GM12892 (cell line): ENCODE measurements at places on chromosomes 2 and 18.

DNA sequence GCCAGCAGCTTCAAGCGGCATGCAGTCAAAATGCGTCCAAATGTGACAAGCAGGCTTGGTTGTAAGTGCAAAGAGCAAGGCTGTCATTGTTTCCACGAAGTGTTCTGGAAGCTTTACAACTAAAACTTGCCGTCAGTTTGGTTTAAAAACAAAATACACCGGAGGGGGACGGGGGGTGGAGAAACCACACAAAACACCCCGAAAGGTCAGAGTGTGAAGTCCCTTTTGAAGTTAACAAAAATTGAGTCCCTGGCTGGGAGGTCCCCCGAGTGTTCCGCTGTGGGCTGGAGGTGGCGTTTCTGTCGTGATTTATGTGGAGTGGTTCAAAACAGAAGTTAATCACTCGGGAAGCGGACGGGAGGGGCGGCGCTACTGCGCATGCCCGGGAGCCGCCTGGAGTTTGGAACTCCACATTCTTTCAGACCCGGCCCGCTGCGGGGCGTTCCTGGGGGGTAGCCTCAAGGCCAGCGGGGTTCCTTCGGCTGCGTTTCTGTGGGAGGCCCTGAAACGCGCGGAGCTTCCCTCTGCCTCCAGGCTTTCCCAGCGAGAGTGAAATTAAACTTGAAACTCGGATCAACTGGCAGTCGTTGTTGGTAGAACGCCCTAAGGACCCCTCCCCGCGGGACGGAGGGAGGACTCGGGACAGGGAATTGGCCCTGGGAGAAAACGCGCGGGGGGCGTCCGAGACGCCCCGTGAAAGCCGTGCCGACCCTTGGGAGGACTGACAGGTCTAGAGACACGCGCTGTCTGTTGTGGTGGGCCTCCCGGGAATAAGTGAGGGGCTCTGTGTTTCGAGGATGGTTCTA lies 1.4 kb downstream of the TGIF1 start:
- no peak for DNase-seq

DNA sequence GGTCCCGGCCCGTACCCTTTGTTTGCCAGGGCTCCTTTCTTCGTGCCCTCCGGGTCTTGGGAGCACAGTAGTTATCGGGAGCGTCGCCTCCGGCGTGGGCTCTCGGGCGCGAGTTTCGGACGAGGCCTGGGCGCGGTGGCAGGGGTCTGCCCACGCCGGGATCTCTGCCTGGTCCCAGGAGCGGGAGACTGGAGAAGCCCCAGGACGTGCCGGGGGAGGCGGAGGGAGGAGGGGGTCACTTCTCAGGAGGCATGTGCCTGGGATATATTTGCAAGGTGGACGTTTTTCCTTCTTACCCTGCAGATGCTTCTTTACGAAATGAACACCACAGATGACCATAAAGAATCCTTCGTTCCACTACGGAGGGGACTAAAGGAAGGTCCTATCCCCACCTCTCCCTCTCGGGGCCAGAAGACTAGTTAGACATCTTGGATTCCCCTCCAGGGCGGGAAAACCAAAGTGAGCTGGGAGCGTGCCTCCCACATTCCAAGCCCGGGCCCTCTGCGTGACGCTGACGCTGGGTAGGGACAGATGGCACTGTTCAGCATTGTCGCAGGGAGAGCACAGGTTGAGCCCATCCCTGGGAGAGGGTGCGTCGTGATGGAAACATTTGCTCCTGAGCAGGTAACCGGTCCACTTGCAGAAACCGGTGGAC lies 483 bp upstream of the FHL2 start:
- DNase-seq = no peak

DNA sequence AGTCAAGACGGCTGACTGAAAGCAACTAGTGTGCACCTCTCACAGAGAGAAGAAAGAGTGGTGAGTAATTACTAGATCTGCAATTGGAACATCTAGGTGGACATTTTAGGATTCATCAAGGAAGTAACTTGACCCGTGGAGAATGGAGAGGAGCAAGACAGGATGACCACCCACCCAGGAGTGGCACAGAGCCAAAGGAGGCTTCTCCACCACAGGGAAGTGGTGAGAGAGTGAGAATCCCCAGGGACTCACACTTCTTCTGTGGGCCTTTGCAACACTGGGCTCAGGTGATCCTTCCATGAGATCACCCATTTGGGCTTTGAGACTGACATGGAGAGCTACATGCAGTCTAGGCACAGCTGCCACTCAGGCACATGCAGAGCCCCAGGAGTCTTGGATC lies 132.8 kb upstream of the GALNT5 start:
- DNase-seq = no peak

DNA sequence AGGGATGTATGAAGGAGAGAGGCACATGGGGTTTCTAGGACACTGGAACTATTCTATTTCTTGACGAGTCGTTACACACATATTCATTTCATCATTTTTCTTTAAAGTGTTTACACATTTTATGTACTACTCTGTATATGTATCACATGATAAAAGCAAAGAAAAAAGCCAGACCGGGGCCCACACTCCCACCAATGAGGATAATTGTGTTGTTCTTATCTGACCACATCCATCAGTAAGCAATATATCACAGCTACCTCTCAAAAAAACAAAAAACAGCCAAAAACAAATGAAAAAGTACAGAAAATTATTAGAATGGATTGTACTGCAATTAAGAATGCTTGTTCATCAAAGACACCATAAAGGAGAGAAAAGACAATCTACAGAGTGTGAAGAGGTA lies 14.2 kb upstream of the CNRIP1 start:
- DNase-seq = no peak

- no peak for DNase-seq
Measured at GRCh38 chr18:77042583-77042982, 90.0 kb downstream of the MBP start.

DNA sequence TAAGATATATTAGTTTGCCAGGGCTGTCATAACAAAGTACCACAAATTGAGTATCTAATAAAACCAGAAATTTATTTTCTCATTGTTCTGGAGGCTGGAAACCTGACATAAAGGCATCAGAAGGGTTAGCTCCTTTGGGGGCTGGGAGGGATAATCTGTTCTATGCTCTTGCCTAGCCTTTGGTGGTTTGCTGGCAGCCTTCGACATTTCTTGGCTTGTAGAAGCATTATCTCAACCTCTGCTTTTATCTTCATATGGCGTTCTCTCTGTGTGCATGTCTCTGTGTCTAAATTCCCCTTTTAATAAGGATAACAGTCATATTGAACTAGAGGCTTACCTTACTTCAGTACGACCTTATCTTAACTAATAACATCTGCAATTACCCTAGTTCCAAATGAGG lies 22.8 kb upstream of the NT5C1B start:
- no peak for DNase-seq

DNA sequence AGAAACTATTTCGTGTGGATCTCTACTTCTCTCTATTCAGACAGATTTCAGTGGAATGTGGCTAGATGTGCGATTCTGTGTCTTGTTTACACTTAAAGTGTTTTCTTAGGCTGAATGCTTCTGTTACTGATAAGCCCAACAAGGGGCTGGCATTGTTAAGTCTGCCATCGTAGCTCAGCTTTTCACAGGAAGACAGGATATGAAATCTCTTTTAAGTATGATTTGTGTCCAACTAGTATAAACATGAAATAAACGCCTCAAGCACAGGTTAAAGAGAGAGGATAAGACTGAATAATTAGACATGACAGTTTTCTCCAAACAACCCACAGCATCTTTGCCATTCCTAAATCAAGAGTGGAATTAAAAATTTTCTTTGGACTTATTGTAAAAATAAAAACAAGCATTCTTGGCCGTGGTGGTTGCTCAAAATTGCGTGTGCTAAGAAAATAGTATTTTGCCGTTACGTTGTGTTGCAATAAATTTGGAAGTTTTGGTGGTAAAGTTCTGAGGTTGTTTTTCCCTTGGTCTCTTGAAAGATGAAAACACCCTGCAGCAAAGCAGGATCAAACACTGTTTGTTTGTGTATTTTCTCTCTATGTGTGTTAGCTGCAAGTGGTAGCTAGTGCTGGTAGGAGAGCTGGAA lies 1.0 kb downstream of the VIT start:
- DNase-seq = no peak

GRCh38 chr2:163133602-163134001 lies 295.0 kb upstream of the KCNH7 start:
- no peak for DNase-seq

- no peak for DNase-seq
Measured at GRCh38 chr2:119606674-119607073, 62.4 kb downstream of the CFAP221 start.
